ENCODE measurements at places on chromosomes 7 and 10.

GRCh38 chr10:103916876-103917275, 1.1 kb downstream of the STN1 start:
- H3K27ac ChIP-seq = no peak overlapping the region
- H3K4me3 ChIP-seq = peak overlapping the region; percentile 56
- H3K27me3 ChIP-seq = no peaks in the 10 kb centered on the region
- DNase-seq = no peak
- no peaks in the 10 kb centered on the region for H3K36me3 ChIP-seq

GRCh38 chr10:97380516-97380915, 20.6 kb downstream of the RRP12 start:
- no peaks in the 10 kb centered on the region for H3K36me3 ChIP-seq
- H3K4me1 ChIP-seq = no peaks in the 10 kb centered on the region
- no peak overlapping the region for H3K27ac ChIP-seq

DNA sequence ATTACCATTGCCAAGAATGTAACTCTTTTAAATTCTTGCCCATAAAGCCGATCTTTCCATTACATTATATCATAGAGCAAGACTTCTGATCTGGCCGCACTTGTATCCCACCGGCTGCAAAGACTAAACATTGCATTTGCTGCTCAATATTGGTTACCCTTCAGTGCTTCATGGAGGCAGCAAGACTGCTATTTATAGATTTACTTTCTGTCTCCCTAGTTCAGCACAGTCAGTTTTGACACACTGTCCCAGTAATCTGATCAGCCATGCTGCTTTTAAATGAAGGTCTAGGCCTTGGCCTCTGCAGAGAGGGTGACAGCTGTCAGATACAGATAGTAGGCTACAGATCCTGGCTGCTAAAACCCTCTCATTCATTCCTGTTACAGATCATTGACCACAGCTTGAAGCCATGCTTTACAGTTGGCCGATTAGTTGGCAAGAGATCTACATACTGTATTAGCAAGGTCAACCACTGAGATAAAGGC, 562.6 kb upstream of the GALNT17 start:
- H3K27me3 ChIP-seq = no peaks in the 10 kb centered on the region
- no peaks in the 10 kb centered on the region for H3K36me3 ChIP-seq
- no peak overlapping the region for H3K27ac ChIP-seq
- no peak for DNase-seq

DNA sequence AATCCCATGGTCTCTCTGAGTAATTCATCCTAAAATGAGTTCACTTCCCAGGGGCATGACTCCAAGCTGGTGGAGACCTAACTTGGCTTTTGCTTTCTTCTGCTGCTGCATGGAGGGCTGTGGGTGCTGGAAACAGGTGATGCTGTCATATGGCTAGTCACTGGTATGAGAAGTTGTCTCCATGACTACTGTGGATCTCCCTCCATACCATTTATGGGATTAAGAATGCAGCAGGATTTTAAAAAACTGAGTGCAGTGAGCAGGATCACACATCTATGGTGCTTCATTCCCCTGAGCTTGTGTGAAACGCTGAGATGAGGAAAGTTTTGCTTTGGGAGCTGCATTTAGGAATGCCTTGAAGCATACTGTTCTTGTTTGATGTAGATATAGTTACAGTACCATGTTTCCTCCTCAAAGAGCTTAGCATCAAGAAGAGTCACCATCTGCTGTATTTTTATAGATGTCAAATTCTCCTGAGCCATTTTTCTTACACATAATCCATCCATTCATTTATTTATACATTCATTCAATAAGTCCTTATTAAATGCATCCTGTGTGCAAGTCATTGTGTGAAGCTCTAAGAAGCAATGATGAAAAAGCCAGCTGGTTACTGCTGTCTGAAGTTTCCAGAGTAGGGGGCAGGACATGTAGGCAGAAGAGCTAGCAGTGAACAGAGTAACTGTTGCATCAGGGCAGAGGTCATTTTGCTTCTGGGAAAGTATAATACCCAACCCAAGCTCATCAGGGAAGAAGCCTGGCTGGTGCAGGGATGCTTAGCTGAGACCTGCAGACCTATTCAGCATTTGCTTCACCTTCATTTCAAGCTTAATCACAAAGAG, 534.8 kb downstream of the AUTS2 start:
- no peaks in the 10 kb centered on the region for H3K4me1 ChIP-seq
- DNase-seq = no peak
- H3K27me3 ChIP-seq = no peaks in the 10 kb centered on the region
- no peak overlapping the region for H3K27ac ChIP-seq

- no peak overlapping the region for H3K4me3 ChIP-seq
- no peak overlapping the region for H3K27ac ChIP-seq
- H3K36me3 ChIP-seq = no peaks in the 10 kb centered on the region
- no peaks in the 10 kb centered on the region for H3K27me3 ChIP-seq
- no peak for DNase-seq
Measured at GRCh38 chr10:51266496-51266895, 192.2 kb downstream of the PRKG1 start.

- no peak overlapping the region for H3K4me3 ChIP-seq
- no peaks in the 10 kb centered on the region for H3K36me3 ChIP-seq
- H3K4me1 ChIP-seq = no peaks in the 10 kb centered on the region
- no peak overlapping the region for H3K27ac ChIP-seq
Measured at GRCh38 chr7:68964060-68964459, 634.2 kb upstream of the AUTS2 start.

DNA sequence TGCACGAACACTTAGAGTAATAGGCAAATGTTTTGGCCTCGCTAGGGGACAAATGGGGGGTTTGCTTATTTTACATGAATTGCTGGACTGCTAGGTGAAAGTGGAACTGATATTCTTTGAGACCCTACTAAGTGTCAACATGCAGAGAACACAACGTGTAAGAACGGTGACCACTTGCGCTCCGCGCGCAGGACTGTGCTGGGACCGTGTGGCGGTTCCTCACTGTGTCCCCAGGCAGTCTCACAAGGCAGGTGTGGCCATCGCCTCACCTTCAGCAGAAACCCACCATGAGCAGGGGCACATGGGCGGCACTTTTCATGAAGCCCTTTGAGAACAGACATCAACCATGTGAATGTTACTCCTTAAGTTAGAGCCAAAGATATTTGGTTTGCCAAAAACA, 27.2 kb downstream of the PTPRN2 start:
- no peak for DNase-seq
- H3K27ac ChIP-seq = no peak overlapping the region
- H3K36me3 ChIP-seq = no peaks in the 10 kb centered on the region
- no peaks in the 10 kb centered on the region for H3K4me1 ChIP-seq
- no peaks in the 10 kb centered on the region for H3K27me3 ChIP-seq
- H3K4me3 ChIP-seq = no peak overlapping the region

GRCh38 chr10:131087464-131088215, 223.9 kb downstream of the TCERG1L start:
- H3K36me3 ChIP-seq = no peaks in the 10 kb centered on the region
- H3K4me1 ChIP-seq = no peaks in the 10 kb centered on the region
- no peak for DNase-seq
- no peak overlapping the region for H3K27ac ChIP-seq
- H3K4me3 ChIP-seq = no peak overlapping the region

DNA sequence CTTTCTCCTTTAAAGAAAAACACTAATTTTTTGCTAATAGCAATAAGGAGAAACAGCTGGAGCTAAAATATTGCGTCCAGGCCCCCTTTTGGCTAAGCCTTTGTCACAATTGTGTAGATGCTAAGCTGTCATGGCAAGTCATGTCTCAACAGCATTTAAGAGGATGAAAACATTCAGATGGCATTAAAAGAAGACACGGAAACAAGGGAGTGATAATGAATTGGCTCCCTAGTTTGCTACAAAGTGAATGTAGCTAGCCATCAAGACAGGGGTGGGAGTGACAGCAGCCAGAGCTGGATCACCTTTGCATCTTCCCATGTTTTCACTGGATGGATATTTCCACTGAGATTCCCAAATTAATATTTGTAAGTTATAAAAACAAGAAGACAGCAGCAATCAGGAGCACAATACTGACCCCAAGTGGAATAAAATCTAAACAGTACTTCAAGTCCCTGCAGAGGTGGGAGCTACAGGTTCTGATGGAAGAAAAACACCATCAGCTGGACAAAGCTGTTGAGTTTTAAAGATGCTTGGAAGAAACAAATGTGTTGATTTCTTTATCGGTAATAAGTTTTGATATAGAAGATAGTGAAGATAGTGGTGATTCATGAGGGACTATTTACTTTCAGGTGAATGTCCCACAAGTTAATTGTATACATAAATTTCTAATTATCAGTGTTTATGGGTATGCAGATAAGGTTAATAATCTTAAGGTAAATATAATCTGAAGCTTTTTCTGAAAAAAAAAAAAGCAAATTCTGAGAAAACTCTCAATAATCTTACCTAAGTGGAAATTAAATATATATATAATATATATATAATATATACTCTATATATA, 129.4 kb downstream of the SLC16A9 start:
- DNase-seq = no peak
- no peak overlapping the region for H3K27ac ChIP-seq
- H3K4me1 ChIP-seq = no peaks in the 10 kb centered on the region
- no peaks in the 10 kb centered on the region for H3K27me3 ChIP-seq
- H3K36me3 ChIP-seq = no peaks in the 10 kb centered on the region

DNA sequence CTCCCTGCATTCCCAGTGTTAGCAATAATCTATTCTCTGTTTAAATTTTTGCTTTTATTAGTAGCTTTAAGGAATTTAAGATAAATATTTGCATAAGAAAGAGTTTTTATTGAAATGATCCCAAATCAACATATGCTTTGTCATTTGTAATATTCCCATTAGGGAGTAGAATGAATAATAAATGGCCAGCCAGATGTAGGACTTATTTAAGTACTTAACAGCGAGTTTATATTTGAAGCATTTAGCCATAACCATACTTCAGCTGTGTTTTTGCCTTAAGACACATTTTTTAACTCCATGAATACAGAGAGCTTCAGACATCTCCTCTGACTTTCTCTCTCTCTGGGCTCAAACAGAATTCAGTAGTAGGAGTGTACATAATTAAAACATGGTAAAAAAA, 103.6 kb downstream of the HGF start:
- no peaks in the 10 kb centered on the region for H3K27me3 ChIP-seq
- H3K27ac ChIP-seq = no peak overlapping the region
- DNase-seq = no peak
- H3K4me1 ChIP-seq = no peaks in the 10 kb centered on the region

DNA sequence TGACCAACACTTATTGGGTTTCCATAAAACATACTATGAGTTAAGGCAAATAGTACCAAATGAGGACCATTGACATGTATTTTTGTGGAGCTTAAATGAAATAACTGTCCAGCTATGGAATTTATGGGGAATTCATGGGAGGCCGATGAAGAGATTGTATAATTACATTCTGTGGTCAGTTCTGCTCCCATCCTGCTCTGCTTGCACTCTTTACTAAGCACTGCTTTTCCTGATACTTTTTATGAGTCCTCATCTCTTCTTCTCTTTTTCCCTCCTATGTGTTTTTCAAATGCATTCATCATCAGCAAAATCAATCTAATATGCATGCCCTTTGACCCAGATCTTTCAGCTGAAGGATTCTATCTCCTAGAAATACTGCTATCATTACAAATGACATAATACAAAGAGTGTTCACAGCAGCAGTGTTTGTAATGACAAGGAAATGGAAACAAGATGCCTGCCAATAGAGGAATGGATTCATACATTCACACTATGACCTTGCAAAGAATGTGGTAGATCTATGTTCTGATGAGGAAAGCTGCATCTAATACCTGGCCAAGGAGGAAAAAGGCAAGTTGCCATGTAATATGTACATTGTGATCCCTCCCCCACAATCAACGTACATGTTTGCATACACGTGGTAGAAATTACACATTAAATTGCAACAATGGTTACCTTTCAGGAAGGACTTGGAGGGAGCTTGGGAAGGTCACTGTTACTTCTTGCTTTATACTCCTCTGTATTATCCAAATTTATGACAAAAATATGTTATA, 73.9 kb downstream of the PCGF5 start:
- no peak overlapping the region for H3K4me3 ChIP-seq
- no peak for DNase-seq
- no peaks in the 10 kb centered on the region for H3K27me3 ChIP-seq
- no peaks in the 10 kb centered on the region for H3K4me1 ChIP-seq
- no peaks in the 10 kb centered on the region for H3K36me3 ChIP-seq

DNA sequence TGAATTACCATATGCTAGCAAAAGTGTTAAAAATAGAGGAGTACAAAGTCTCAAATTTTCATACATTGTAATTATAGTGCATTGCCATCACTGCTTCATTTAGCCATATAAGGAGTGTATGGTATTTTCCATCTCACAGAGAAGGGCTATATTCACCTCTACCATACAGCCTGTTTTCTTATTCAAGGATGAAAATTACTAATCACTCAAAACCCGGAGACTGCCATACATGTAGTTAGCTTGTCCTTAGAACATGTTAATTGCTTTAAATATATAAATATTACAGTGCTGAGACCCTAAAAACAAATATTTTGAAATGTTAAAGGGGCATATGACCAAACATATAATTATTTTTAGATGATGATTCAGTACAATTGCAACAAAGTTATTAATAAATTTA, 49.4 kb downstream of the CPEB3 start:
- no peak overlapping the region for H3K4me3 ChIP-seq
- H3K27ac ChIP-seq = peak overlapping the region; percentile 92
- no peaks in the 10 kb centered on the region for H3K36me3 ChIP-seq
- peaks cover 3% of the 10 kb centered on the region for H3K4me1 ChIP-seq

DNA sequence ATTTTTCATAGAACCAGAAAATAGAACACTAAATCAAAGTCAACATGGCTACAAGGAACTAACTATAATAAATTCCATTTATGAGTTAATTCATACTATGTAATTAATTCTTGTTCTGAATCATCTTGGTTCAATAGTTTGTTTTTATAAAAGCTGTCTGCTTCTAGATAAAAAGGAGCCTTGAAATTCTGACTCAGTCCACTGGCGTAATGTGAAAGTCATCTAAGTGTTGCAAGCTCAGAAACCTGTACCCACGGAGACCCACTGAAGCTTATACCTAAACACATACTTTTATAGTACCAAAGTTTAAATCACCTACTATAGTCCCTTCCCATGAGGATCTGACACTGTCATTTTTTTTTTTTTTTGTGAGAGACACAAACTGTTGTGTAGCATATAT, 489.4 kb downstream of the SEMA3D start:
- no peak overlapping the region for H3K4me3 ChIP-seq
- H3K27ac ChIP-seq = no peak overlapping the region
- H3K27me3 ChIP-seq = no peaks in the 10 kb centered on the region
- no peaks in the 10 kb centered on the region for H3K4me1 ChIP-seq
- no peak for DNase-seq
- H3K36me3 ChIP-seq = no peaks in the 10 kb centered on the region

DNA sequence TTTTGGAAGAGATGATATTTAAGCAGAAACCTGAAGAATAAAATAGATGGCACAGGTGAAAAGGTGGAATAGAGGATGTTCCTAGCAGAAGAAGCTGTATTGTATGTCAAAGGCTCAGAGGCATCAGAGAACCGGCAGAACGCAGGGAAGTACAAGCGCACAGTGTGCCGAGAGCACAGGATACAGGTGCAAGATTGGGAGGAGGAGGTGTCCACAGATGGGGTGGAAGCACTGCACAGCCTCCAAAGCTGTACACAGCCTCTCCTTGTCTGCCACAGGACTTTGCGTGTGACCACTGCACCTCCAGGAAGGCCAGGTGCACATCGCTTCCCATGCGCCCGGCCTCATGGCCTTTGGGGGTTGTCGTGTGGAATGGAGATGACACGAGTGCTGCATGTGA, 23.3 kb upstream of the SEC61G start:
- DNase-seq = no peak
- H3K27ac ChIP-seq = no peak overlapping the region
- no peaks in the 10 kb centered on the region for H3K4me1 ChIP-seq
- H3K27me3 ChIP-seq = no peaks in the 10 kb centered on the region
- no peak overlapping the region for H3K4me3 ChIP-seq

GRCh38 chr7:142033154-142033553, 37.5 kb downstream of the MGAM start:
- DNase-seq = no peak
- no peaks in the 10 kb centered on the region for H3K36me3 ChIP-seq
- no peak overlapping the region for H3K27ac ChIP-seq
- H3K4me3 ChIP-seq = no peak overlapping the region

Measured in prostate gland (tissue), 2 donors.